ENCODE measurements at places on chromosomes 11 and 22.

GRCh38 chr22:24153959-24154358, 27.3 kb upstream of the SUSD2 start:
- no peak for DNase-seq

- DNase-seq, result no peak
These were observed 63.5 kb upstream of the PRDM11 start for GRCh38 chr11:45082744-45083543.

DNA sequence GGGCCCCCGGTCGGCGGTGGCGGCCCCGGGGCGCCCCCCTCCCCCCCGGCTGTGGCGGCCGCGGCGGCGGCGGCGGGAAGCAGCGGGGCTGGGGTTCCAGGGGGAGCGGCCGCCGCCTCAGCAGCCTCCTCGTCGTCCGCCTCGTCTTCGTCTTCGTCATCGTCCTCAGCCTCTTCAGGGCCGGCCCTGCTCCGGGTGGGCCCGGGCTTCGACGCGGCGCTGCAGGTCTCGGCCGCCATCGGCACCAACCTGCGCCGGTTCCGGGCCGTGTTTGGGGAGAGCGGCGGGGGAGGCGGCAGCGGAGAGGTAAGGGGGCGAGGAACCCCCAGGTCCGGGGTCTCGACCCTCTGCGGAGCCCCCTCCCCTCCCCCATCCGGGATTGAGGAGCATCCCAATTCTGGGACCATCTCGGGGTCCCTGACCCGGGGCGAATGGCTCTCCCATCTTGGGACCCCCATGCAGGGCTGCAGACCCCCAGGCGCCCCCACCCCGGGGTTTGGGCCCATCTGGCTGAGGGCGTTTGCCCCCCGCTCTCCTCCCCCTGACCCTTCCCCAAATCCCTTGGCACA, 431 bp downstream of the KMT2A start:
- DNase-seq, result no peak

- DNase-seq, result no peak
These were observed 123.3 kb upstream of the CRYBB3 start for GRCh38 chr22:25076336-25076735.

DNA sequence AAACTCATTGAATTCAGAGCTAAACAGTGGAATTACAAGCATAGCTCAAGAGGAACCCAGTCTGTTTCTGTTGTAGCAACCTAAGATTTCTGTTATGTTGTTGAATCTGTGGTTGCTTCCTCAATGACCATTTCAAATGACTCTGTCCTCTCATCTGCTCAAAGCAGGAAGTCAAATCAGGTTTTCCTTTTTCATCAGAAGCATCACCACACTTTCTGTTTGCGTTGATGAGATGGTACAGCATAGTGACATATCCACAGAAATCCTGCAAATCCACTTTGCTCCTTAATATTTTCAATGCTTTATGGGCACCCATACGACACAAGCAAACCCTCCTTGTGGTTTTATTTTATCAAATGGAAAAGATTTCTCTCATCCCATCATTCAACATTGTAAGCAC, 12.6 kb upstream of the UCP2 start:
- no peak for DNase-seq

DNA sequence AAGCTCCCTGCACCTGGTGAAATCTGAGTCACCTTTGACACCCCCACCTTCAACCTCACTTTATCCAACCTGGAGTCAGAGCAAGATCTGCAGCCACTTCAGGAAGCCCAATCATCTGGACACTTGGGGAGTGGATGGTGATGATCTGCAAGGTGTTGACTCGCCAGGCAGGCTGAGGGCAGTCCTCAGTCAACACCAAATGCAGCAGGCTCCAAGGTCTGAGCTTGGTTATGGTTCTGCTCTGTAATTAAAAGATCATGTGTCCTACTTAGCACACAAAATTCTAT, 446.9 kb downstream of the BRD1 start:
- no peak for DNase-seq

DNA sequence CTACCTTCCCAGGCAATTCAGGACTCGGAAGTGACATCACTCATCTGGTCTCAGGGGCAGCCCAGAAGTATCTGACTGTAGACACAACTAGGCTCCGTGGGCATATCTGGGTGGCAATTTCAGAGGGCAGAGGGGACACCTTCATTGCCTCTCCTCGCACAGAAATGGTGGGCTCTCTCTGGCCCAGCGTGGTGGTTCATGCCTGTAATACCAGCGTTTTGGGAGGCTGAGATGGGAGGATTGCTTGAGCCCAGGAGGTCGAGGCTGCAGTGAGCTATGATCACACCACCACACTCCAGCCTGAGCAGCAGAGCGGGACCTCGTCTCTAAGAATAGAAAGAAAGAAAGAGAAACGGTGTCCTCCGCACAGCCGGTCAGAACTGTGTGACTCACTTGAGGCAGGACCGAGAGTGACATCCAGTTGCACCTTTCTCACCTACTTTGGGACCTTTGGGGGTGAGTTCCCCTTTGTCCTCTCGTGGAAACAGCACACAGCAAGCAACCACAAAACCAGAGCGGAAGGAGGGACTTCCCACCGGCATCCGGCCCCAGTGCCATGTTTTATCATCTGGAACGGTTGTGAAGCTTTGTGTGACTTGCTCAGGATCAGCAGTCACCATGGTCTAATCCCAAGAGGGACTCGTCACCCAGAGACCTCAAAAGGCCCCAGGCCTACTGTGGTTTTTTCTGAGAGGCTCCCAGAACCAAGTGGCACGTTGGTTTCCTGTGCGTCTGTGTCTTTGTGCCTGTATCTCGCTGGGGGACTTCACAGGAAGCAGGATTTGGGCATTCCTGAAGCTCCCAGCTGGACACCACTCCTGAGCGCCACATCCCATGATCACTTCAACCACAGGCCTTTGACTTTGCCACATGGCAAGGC, 38.4 kb upstream of the EMID1 start:
- DNase-seq, result no peak
